NCI-H1092 (cell line): ENCODE measurements at places on chromosomes 16 and 17.

- no peak for DNase-seq
Measured at GRCh38 chr17:77753691-77754245, 204.7 kb upstream of the TNRC6C start.

GRCh38 chr17:60229188-60229802 is 79.5 kb downstream of the CA4 start:
- no peak for DNase-seq

GRCh38 chr17:206941-207560 is 25.6 kb upstream of the DOC2B start:
- DNase-seq: no peak

DNA sequence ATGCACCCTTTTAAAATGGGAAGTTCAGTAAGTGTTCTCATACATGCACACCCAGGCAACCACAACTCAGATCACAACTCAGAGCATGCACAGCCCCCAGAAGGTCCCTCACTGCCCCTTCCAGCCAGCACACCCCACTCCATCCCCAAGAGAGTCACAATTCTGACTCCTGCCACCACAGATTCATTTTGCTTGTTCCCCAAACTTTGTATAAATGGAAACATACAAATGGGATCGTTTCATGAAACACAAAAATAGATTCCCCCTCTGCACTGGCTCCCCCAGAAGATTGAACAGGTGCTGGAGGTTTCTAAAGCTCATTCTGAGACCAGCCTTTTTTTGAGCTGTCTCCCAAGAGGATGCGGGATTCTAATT is 3.3 kb upstream of the TNFRSF13B start:
- DNase-seq: no peak

DNA sequence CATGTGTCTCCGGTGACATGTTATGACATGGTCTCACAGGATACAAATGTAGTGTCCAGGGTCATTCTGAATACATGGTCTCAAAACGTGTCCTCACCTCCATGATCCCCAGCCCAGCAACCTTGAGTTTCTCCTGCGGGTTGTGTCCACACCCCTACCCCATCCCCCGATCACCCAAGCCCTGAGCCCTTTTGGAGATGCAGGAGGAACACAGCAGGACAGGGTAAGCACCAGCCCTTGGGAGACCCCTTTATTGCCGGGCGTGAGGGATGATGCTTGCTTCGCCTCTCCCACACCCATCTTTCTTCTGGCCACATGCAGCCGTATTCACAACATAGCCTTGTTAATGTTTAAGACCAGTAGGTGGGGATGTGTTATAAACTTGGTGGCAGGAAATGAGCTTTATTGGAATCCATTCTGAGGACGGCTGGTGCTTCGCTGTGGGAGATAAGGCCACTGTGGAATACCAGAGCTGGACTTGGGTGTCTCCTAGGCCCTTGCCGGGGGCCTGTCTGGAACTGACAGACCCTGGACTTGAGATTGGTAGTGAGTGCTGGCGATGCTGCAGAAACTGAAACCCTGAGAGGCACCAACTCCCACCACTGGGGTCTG is 5.5 kb downstream of the TMEM132E start:
- DNase-seq: peak; percentile 25

GRCh38 chr16:66968847-66969246 is 7.8 kb downstream of the CES3 start:
- DNase-seq: no peak

GRCh38 chr17:51419476-51419875 is 159.1 kb downstream of the UTP18 start:
- no peak for DNase-seq

GRCh38 chr17:12046786-12047185 is 26.1 kb downstream of the MAP2K4 start:
- DNase-seq: no peak

DNA sequence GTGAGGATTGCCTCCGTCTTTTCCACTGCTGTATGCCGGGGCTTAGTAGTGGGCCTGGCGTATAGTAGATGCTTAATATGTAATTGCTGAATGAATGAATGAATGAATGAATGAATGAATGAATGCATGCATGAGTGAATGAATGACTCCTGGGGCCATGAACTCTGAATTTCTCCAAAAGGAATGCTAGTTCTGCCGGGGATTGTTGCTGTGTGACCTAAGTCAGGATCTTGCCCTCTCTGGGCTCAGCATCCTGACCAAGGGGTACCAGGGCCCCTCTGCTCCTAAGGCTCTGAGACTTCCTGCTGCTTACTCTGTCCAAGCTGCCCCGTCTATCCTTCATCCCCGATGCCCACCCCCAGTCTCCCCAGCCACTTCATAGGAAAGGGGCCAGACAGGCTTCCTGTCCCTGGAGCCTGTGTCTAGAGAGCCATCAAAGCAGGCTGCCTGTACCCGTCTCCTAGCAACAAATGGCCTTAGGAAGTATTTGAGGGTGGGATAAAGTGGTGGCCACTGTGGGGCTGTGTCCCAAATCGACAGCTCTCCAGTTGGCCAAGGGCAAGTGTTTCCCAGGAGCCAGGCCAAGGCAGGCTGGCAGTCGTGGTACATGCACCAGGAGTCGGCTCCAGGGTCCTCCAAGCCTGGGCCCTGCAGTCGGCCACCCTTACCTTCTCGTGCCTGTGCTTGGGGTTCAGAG is 11.6 kb upstream of the MPRIP start:
- no peak for DNase-seq
